ENCODE measurements at places on chromosomes 4 and X.

DNA sequence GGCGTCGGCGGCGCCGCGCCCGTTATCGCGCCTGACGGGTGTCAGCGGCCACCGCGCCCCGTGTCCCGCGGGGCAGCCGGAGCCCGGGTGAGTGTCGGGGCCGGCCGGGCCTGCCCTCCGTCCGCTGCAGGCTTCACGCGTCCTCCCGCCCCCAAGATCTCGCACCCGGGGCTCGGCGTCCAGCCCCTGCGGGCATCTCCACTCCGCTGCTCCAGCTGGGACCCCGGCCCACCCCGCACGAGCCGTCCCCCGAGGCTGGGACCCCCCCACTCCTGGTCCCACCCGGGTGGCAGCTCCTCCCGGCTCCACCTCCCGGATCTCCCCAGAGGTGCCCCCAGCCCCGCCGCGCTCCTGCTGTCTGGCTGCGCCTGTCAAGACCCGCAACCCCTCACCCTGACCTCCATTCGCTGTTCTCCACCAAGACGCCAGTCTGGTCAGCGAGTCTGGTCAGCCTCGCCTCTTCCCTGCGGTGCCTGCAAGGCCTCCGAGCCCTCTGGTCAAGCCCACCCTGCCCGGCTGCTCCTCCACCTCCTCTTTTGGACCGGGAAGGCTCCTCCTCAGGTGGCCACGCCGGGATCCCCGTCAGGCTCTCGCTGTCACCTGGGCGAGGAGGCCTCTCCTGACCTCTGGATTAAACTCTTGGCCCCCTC is 66.0 kb upstream of the NKX1-1 start:
- DNase-seq: no peak

DNA sequence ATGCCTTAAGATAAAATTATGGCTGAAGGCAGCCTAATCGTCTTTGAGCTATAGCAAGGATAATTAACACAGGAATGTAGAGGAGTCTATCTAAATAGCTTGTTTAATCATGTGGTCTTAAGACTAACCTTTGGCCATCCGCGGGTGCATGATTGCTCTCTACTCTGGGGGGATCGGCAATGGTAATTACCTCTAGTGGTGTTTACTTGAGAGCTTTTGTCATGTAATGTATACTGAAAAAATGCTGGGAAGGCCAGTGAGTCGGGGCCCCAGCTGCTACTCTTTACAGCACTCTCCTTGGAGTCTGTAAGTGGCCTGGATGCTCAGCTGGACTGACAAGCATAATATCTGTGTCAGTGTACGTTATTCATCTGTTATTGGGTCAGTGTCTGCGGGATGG is 65.5 kb upstream of the GNPDA2 start:
- no peak for DNase-seq

GRCh38 chrX:40004921-40005291 is 92.9 kb downstream of the BCOR start:
- DNase-seq: no peak

GRCh38 chrX:45715748-45716147 is 515.1 kb upstream of the DIPK2B start:
- no peak for DNase-seq

GRCh38 chr4:101171747-101172146 is 175.6 kb downstream of the PPP3CA start:
- no peak for DNase-seq

DNA sequence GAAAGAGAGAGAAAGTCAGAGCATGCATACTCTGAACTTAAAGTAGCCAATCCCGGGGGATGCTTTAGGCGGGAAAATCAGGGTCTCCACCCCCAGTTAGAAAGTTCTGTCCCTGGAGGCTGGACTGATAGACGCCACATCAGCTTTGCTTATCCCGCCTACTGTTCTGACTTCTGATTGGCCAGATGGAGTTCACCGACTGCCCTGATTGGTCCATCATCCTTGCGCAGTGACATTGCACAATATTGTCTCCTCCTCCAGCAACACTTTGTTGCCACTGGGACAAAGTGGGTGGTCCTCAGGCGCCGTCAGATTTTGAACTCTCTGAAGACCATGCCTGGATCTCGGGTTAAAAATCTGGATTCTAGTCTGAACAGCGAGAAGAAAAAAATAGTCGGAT is 50.3 kb downstream of the SSX3 start:
- no peak for DNase-seq

DNA sequence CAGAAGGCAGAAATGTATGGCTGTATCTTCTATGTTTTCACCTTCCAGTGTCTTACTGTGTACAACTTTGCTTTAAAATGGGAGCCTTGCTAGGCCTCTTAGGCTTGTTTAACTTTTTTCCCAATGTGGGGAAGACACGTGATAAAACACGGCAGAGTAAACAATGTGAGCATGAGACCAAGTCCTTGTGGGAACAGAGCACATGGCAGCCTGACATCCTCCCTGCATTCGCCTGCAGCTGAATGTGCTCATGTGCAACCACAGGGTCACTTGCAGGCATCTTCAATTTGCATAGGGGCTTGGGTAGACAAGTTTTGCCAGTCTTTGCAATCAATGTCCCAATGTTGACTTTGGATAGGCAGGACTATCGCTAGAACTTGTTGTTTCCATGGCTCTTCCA is 91.8 kb downstream of the CCNG2 start:
- DNase-seq: no peak

- DNase-seq: peak; percentile 6
These were observed 224.9 kb upstream of the FAT1 start for GRCh38 chr4:186948361-186949242.

DNA sequence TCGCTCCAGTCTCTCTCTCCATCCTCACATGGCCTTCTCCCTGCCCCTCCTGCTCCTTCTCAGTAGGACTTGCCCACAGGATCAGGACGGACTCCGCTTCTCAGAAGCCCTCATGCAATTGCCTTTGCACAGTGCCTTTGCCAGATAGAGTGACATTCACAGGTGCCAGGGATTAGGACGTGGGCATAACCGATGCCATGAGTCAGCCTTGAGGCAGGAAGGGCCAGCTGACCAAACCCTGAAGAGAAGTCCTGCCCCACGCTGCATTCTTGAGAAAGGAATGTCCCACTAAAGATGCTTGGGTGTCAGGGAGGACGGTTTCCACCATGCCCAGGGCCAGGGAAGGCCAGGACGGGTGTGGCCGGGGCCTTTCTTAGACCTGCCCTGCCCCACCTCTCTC is 6.6 kb upstream of the GRPEL1 start:
- DNase-seq: no peak

- DNase-seq: no peak
These were observed 93.7 kb downstream of the C4orf33 start for GRCh38 chr4:129189630-129190029.

- DNase-seq: no peak
These were observed 24.8 kb downstream of the HOPX start for GRCh38 chr4:56656346-56656643.

- peak; percentile 29 for DNase-seq
These were observed 32.0 kb downstream of the SPARCL1 start for GRCh38 chr4:87497159-87497558.

DNA sequence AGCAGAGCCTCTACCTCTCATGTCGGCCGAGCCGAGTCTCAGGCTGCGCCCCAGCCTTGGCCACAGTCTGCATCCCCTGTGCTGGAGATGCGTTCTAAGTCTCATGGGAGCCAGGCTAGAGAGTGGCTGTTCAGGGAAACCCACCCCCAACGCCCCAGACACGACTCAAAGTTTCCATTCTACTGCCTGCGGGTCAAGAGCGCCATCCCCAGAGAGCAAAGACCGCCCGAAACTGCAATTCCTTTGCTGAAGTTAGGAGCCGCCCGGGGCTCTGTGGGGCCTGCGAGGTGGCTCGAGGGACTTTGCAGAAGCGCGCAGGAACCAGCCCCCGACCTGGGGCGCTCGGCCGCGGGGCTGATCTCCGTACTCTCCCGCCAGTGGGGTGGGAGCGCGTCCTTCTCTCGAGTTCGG is 10.0 kb upstream of the ELF4 start:
- peak; percentile 54 for DNase-seq

- DNase-seq: peak; percentile 46
These were observed 9.3 kb upstream of the GPRIN3 start for GRCh38 chr4:89316931-89317366.

- no peak for DNase-seq
These were observed 8.1 kb downstream of the GAB1 start for GRCh38 chr4:143344774-143345173.

GRCh38 chr4:158856852-158857251 is 88.0 kb downstream of the FNIP2 start:
- peak; percentile 79 for DNase-seq

DNA sequence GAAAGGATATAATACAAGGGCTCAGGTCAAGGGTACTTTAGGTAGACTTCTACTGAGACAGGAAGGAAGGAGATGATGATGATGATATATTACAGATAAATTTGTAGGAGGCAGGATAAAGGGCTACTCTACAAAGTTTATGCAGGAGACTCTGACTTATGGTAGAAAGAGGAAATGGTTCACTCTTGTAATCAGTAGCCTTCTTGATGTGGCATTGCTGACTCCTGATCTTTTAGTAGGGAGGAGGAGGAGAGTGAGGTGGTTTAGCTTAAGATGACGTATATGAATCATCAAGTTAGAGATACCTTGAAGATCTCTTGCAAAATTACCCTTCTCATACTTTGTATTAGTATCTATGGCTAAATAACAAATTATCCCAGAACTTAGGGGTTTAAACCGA is 4.7 kb downstream of the BLTP1 start:
- no peak for DNase-seq

DNA sequence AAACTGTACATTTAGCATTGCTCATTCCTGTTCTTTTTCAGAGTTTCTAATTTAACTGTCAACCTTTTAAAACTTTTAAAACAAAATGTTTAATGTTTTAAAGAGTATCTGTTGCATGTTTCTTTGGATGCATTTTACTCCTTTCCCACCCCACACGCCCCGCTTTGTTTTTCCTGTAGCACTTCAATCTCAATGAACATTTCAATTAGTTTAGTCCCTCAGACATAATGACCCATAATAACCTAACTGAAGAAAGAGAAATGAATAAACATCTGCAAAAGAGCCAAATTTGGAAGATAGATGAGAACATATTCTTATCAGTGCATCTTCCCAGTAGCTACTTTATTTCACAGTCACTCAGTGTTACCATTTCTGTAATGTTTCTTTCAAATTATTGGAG is 7.5 kb downstream of the PCDH10 start:
- DNase-seq: no peak

- DNase-seq: no peak
These were observed 38.5 kb downstream of the GYG2 start for GRCh38 chrX:2867206-2867605.

GRCh38 chrX:101485212-101485949 is at the start of gene ARMCX4:
TSS of gene ARMCX4 (plus strand) at chrX:101485456. CDS start at chrX:101488590, 3,134 bp downstream.
- no peak for DNase-seq

DNA sequence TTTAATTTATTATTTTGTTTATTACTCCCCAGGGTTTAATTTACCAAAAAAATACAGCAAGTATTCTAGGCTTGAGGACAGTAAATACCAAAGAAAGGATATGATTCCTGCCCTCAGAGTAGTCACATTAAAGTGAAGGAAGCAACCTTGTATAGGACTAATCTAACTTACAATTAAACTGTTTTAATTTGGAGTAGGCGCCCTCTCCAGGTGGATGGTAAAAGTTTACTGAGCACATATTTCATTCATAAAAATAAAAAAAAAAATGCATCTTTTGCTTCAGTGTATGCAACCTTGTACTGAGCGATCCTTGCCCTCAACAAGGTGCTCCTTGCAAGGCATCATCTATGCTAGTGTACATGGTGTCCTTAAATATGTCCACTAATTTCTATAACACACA is 72.0 kb upstream of the MAGEB16 start:
- DNase-seq: peak; percentile 18

All from NAMALWA (cell line).